Vagina (tissue), 2 donors: ENCODE measurements at places on chromosomes 5 and 9.

DNA sequence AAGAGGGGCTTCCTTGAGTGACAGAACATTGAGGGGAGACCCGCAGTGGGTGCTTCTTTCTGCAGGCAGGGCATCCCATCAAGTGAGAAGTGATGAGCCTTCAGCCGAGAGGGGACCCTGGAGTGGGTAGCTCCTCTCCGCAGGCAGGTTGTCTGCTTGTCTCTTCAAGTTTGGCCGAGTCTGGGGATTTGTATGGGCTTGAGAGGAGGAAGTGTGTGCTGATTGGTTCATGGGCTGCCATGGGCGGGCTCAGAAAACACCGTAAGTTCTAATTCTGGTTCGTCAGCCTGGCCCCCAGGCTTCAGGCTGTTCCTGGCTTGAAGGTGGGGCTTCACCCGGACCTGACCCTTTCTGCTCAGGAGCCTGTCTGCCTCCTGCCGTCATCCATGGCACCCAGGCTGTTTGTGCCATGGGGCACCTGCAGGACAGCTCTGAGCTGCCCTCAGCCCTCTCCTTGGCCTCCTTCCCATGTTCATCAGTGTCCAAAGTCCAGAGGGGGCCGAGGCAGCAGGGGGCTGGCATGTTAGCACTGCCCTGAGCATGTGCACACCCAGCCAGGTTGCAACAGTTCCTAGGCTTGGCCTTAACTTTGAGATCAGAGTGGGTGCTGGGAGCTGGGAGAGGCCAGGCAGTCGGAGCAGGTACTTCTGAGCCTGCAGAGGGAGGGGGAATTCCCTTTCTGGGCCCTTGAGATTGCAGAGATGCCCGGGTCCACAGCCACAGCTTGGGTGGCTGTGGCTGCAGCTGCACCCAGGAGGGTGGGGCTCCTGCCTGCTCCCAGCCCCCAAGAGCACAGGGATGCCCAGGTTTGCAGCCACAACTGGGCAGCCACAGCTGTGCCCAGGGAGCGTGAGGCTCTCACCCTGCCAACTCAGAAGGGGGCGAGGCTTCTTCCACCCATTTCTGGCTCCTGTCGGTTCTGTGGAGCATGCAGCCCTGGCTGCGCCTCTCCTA, 13.5 kb upstream of the DHFR start:
- no peak for DNase-seq

- DNase-seq, result no peak
These were observed 82.4 kb downstream of the NNT start for GRCh38 chr5:43685252-43685950.

- DNase-seq, result no peak
These were observed 34.7 kb upstream of the PLPP1 start for GRCh38 chr5:55569513-55569865.

GRCh38 chr9:80586786-80587330, 1015.1 kb downstream of the TLE4 start:
- DNase-seq, result no peak

- no peak for DNase-seq
These were observed 299.4 kb downstream of the ZSWIM6 start for GRCh38 chr5:61631438-61631941.

GRCh38 chr9:36442710-36443109, 42.6 kb upstream of the RNF38 start:
- no peak for DNase-seq
